Epithelial cell of prostate (primary cell): ENCODE measurements at places on chromosomes 12 and 14.

DNA sequence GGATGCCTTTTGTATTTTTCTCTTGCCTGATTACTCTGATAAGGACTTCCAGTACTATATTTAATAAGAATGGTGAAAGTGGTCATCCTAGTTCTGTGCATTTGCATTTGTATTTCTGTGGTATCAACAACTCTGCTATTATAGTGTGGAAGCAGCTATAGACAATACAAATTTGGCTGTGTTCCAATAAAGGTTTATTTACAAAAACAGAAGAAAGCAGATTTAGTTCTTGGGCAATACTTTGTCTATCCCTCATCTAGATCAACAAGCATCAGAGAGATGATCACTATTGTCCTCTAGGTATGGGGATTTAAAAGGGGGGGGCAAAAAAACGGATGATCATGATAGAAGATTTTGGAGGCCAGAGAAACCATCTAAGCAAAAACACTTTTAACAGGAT is 19.1 kb upstream of the BTG1 start:
- no peak for DNase-seq

DNA sequence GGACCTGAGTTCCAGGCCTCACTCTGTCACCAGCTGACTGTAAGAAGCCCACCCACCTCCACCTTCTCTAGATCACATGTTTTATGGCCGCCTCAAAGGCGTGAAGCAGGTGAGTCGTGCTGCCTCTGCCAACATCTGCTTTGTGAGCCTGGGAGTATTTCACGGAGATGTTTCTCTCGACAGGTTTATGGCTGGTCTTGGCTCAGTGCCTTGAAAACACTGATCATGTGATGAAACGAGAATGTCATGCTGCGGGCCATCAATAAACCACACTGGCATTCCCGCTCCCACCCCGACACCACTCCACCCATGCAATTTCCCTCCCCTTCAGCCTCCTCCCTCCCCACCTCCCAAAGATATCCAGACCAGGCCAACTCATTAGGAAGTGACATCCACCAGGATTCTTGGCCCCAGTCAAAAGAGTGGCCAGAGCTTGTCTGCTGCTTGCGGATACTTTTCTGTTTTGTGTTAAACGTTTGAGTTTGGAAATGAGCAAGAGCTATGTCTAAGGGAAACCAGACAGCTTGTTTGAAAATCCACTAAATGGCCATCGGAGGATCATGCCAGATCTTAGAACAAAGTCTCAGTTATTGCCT is 53.8 kb upstream of the NTF3 start:
- no peak for DNase-seq

DNA sequence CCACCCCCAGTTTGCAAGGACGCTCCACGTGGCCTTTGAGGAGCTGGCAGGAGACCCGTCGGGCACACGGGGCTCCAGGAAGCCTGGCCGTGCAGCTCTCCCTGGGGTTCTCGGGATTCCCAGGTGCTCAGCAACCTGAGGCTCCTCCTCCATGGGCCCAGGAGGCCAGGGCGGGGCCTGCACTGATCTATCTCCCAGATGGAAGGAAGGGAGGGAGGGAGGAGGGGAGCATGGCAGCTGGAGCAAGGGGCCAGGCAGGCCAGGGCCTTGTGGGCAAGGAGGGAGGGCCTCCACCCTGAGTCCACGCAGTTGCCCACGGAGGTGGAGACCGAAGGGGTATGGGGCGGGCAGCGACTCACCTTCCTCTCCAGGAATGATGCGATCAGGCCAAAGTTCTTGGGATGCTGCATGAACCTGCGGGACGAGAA is 127.3 kb downstream of the RFLNA start:
- no peak for DNase-seq

GRCh38 chr14:70576891-70577290 is 23.6 kb downstream of the MED6 start:
- no peak for DNase-seq

DNA sequence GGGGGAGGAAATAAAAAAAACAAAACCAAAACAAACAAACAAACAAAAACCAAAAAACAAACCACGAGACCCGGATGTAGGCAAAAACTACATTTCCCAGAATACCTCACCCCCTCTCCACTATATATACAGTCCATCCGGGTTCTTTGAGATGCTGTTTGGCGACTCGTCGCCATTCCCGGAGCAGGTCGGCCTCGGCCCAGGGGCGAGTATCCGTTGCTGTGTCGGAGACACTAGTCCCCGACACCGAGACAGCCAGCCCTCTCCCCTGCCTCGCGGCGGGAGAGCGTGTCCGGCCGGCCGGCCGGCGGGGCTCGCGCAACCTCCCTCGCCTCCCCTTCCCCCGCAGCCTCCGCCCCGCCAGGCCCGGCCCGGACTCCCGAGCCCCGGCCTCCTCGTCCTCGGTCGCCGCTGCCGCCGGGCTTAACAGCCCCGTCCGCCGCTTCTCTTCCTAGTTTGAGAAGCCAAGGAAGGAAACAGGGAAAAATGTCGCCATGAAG is at the start of gene RNF10:
RNF10 (plus strand) TSS at position 154 of the 500 bp plus-strand sequence. CDS start 456 bp downstream, outside the sequence.
- peak; percentile 54 for DNase-seq

DNA sequence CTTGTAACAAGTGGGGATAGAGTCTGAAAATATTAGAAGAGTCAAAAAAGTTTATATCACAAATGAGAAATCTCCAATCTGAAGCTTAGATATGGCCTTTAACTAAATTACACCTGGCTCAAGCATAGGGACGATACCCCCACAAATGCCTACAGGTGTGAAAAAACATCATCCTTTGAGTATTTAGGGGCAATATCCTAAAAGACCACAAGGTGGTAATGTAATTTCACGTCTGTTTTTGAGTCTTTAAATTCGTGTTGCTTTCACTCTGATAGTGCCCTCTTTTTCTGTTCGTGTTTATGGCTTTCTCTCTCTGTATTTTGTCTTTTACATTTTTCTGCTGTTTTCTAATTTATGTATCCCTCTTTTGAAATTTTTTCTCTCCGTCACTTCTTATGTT is 84.3 kb downstream of the ETNK1 start:
- no peak for DNase-seq

DNA sequence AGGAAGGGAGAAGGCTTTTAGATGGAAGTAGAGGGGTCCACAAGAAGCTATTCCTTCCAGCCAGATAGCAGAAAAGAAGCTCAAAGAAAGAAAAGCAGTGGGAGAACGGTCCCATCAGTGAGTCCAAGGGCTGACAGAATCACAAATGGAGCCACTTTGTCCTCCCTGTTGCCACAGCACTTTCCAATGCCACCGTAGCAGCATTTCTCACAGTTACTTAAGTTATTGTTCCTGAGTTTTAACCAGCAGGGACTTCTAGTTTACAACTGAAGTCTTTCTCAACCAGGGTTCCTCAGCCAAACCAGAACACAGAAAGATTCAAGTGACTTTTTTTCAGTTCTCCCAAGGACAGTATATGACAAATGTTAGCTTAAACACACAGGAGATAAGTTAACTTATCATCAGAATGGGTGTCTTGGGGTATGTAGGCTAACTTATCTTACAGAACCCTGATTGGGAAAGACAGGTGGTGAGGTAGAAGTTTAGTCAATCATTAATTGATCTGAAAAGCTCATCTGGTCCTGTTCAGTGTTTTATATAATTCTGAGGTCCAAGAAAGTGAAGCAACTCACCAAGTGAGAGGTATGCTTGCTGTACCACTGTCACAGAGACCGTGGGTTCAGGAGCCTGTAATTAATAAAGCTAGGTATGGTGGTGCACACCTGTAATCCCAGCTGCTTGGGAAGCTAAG is 7.0 kb downstream of the GATC start:
- no peak for DNase-seq

DNA sequence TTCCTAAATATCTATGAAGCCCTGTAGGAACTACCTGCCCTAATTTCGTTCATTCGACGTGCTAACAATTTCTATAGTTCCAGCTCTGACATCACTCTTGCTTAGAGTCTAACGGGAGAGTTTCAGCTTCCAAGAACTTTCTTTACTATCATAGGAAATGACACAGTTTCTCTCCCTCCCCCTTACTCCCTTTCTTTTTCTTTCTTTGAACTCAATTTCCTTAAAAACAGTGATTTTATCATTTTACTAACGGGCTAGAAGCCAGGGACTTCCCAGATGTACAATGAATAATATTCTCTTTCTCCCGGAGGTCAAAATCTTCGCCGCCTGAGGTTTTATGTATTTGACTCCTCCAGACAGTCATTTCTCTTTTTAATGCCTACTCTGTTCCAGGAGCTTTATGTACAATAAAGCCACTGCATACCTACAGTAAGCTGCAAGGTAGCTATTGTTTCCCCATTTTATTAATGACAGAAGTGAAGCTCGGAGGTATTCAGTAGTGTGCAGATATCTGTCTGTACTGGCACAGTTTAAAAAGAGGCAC is 15.7 kb downstream of the SMCO2 start:
- no peak for DNase-seq

DNA sequence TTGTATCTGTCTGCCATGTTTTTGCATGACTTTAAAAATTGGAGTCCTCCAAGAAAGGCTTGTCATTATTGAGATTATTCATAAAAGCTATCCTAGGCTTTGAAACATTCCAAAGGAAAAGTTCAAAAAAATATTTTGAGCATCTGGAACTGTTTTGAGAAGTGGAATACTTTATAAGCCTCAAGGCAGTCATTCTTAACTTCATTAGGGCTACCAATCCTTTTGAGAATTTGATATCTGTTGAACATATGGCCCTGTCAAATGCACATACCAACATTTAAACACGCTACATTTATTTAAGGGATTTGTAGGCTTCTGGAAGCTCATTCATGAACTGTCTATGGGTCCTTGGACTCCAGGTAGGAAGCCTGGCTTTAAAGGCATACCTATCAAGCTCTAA is 77.0 kb downstream of the TMEM117 start:
- no peak for DNase-seq

DNA sequence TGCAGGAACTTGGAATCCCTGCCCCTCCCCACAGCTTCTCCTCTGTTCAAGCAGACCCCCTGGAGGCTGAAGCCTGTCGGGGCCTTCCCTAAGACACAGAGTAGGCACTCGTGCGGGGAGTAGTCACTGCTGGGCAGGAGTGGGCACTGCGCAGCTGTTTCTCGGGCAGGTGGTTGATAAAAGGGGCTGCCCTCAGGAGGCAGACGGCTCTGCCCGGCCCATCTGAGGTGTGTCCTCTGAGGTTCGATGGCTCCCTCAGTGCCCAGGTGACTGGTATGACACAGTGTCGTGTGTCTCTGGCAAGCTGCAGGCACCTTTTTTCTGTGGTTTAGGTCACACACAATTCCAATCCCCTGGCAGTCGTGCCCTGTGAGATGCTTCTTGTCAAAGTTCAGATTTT is 10.1 kb downstream of the GALNT16 start:
- no peak for DNase-seq
